ENCODE measurements at places on chromosomes 1 and 21. TPM values are rescaled to one million over a fixed set of nuclear protein-coding genes. Genes with fewer than 3 reads are reported as not detected.
A peak's percentile ranks its signal among the peaks of the same experiment; 100 is the strongest.

ACP6 gene
- total RNA-seq, result 12.6 TPM

RAD54L gene
- total RNA-seq, result 4.2 TPM

ACTN2 gene
- not detected for total RNA-seq

TMEM200B gene
- 22.5 TPM for total RNA-seq

TMEM269 gene
- total RNA-seq, result 0.67 TPM

DNA sequence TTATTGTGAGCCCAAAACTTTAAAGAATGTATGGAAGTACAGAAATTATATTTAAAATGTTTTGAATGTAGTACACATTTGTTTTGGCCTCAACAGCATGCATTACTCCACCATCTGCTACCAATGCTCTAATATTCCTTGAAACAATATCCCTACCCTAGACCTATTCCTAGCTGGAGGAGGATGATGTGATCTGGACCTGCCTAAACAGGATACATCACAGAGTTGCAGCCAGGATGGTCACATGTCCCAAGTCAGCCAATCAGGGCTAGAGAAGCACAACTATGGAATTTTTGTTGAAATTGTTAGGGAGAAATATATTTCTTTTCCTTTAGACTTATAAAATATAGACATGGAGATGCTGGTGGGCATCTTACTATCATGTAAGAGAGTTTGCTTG lies 623.3 kb upstream of the NR5A2 start:
- H3K27ac ChIP-seq, result peak overlapping the region; percentile 95
- no peaks in the 10 kb centered on the region for H3K27me3 ChIP-seq
- H3K36me3 ChIP-seq, result no peaks in the 10 kb centered on the region
- no peak overlapping the region for H3K4me3 ChIP-seq

DNA sequence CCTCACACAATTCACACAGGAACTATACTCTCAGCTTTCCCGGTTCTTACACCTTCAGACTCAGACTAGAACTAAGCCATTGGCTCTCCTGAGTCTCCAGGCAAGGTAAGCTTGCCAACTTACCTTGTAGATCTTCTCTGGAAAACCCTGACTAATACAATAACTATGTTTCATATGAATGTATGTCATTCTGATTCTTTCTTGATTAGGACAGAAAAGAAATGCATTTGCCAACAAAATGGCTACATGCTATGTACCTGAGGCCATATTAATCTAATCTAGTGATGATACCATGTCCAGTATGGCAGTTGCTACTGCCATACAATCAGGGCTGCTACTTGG lies 9.8 kb upstream of the ZSWIM5 start:
- no peaks in the 10 kb centered on the region for H3K36me3 ChIP-seq
- H3K27ac ChIP-seq, result no peak overlapping the region
- no peaks in the 10 kb centered on the region for H3K4me1 ChIP-seq
- no peak overlapping the region for H3K4me3 ChIP-seq

GRCh38 chr1:62725255-62725654 lies 37.1 kb upstream of the DOCK7 start:
- peak overlapping the region; percentile 45 for H3K27ac ChIP-seq
- peaks cover 30% of the 10 kb centered on the region for H3K4me1 ChIP-seq
- no peaks in the 10 kb centered on the region for H3K36me3 ChIP-seq
- H3K4me3 ChIP-seq, result peak overlapping the region; percentile 23
- no peak for DNase-seq
- no peaks in the 10 kb centered on the region for H3K27me3 ChIP-seq

GRCh38 chr21:18725653-18726052 lies 322.1 kb upstream of the TMPRSS15 start:
- H3K4me1 ChIP-seq, result no peaks in the 10 kb centered on the region
- H3K36me3 ChIP-seq, result no peaks in the 10 kb centered on the region
- H3K4me3 ChIP-seq, result no peak overlapping the region
- no peak overlapping the region for H3K27ac ChIP-seq
- no peaks in the 10 kb centered on the region for H3K27me3 ChIP-seq
- DNase-seq, result no peak

DNA sequence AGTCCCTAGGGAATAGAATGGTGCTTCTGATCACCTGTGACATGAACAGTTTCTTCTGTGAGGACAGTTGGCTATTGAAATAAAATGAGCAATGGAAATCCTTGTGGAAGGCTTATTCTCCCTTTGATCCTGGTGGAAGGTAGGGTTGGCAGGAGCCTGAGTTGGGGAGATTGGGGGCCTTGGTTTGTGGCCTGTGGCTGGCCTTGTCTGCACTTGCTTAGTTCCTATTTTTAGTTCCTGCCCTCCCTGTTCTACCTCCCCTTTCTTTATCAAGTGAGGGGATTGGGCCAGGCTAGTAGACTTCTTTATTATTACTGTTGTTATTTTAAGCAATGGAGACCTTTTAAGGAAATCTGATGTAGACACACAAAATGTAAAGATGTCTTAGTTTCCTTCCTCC lies 8.2 kb downstream of the DMRTB1 start:
- no peak for DNase-seq
- peaks cover 3% of the 10 kb centered on the region for H3K4me1 ChIP-seq
- no peaks in the 10 kb centered on the region for H3K27me3 ChIP-seq
- no peak overlapping the region for H3K4me3 ChIP-seq
- no peaks in the 10 kb centered on the region for H3K36me3 ChIP-seq
- no peak overlapping the region for H3K27ac ChIP-seq

DNA sequence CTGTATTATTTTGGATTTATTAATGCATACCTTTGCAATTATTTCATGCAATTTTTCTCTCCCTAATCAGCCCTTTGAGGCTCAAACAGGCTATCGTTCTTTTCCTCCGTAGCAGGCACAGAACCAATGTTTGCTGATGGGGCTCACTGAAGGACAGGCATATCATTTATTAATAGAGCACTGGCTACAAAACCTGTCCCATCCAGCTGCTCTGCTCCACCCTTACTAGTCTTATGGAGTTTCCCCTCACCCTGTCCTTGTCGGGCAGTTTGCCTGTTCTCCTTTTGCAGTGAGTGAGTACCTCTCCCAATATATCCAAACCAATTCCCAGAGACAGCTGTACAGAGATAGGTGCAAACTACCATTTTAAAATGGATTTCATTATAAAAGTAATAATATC lies 16.6 kb upstream of the FCAMR start:
- DNase-seq, result no peak
- no peaks in the 10 kb centered on the region for H3K4me1 ChIP-seq
- H3K36me3 ChIP-seq, result no peaks in the 10 kb centered on the region
- no peak overlapping the region for H3K27ac ChIP-seq

DNA sequence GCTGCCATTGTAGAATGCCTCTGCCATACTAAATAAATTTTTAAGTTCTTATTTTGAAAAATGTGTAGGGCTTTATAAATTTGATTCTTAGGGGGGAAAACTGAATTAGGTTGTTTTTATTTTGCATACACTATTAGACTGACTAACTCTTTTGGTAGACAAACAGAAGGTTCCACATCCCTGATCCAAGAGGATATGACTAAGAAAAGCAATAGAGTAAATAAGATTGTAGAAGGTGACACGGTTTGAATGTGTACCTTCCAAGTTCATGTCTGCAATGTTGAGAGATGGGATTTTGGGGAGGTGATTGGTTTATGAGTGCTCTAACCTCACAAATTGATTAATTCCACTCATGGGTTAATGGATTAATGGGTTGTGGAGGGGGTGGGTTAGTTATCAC lies 127.9 kb downstream of the GLUL start:
- H3K36me3 ChIP-seq, result no peaks in the 10 kb centered on the region
- DNase-seq, result no peak
- no peak overlapping the region for H3K27ac ChIP-seq
- peaks cover 8% of the 10 kb centered on the region for H3K27me3 ChIP-seq
- H3K4me1 ChIP-seq, result peaks cover 9% of the 10 kb centered on the region
- no peak overlapping the region for H3K4me3 ChIP-seq

GRCh38 chr1:116674751-116675150 lies 7.2 kb upstream of the IGSF3 start:
- peaks cover 19% of the 10 kb centered on the region for H3K27me3 ChIP-seq
- H3K27ac ChIP-seq, result no peak overlapping the region
- H3K36me3 ChIP-seq, result no peaks in the 10 kb centered on the region
- H3K4me3 ChIP-seq, result no peak overlapping the region
- H3K4me1 ChIP-seq, result peaks cover 37% of the 10 kb centered on the region

DNA sequence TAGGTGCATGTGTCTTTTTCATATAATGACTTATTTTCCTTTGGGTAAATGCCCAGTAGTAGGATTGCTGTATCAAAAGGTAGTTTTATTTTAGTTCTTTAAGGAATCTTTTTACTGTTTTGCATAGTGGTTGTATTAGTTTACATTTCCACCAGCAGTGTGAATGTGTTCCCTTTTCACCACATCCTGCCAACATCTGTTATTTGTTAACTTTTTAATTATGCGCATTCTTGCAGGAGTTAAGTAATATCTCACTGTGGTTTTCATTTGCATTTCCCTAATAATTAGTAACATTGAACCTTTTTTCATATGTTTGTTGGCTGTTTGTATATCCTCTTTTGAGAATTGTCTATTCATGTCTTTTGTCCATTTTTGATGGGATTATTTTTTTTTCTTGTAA lies 1761.9 kb downstream of the PLA2G4A start:
- H3K4me3 ChIP-seq, result no peak overlapping the region
- no peaks in the 10 kb centered on the region for H3K36me3 ChIP-seq
- H3K4me1 ChIP-seq, result no peaks in the 10 kb centered on the region
- no peaks in the 10 kb centered on the region for H3K27me3 ChIP-seq

- H3K36me3 ChIP-seq, result no peaks in the 10 kb centered on the region
- DNase-seq, result peak; percentile 80
- peaks cover 62% of the 10 kb centered on the region for H3K27me3 ChIP-seq
- peak overlapping the region; percentile 60 for H3K27ac ChIP-seq
- peaks cover 34% of the 10 kb centered on the region for H3K4me1 ChIP-seq
- peak overlapping the region; percentile 84 for H3K4me3 ChIP-seq
These were observed 2.0 kb upstream of the ATF3 start for GRCh38 chr1:212606395-212607205.

DNA sequence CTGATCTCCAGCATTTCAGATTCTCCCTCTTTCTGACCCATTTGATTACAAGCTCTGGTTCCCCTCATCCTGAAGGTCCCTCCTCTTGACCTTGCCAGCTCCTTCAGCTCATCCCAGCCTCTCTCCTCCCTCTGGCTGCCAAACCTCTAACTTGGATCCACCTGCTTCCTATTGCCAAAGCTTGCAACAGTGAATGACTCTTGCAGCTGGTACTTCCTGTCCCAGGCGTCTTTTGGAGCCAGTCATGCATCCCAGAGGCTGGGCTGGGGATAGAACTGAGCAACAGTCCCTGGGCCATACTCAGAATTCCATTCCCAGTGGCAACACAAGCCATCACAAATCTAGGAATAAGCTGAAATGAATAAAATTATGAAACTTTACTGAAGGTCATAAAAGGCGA lies 27.7 kb upstream of the SPOCD1 start:
- no peak for DNase-seq
- H3K4me1 ChIP-seq, result peaks cover 3% of the 10 kb centered on the region
- no peaks in the 10 kb centered on the region for H3K36me3 ChIP-seq
- H3K27ac ChIP-seq, result no peak overlapping the region
- no peak overlapping the region for H3K4me3 ChIP-seq
- H3K27me3 ChIP-seq, result no peaks in the 10 kb centered on the region

DNA sequence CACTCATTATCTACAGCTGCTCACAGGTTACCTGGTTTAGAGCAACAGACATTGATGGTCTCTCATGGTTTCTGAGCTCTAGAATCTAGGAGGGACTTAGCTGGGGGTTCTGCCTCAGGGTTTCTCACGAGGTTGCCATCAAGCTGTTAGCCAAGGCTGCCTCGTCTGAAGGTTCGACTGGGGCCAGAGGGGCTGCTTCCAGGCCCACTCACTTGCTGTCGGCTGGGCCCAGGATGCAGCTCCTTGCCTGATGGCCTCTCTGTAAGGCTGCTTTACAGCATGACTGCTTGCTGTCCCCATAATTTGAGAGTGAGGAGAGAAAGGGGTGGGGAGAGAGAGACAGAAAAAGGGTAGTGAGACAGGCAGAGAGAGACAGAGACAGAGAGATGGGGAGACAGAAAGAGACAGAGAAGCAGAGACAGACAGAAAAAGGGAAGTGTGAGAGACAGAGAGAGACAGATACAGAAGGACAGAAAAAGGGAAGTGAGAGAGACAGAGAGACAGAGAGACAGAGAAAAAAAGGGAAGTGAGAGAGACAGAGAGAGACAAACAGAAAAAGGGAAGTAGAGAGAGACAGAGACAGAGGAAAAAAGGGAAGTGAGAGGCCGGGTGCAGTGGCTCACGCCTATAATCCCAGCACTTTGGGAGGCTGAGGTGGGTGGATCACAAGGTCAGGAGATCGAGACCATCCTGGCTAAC lies 106.8 kb upstream of the C1orf174 start:
- H3K4me3 ChIP-seq, result no peak overlapping the region
- H3K27me3 ChIP-seq, result no peaks in the 10 kb centered on the region
- no peak overlapping the region for H3K27ac ChIP-seq

GRCh38 chr21:34593423-34593822 lies 21.5 kb downstream of the RCAN1 start:
- H3K4me3 ChIP-seq, result no peak overlapping the region
- H3K4me1 ChIP-seq, result peaks cover 2% of the 10 kb centered on the region
- H3K36me3 ChIP-seq, result no peaks in the 10 kb centered on the region

- H3K4me3 ChIP-seq, result no peak overlapping the region
- H3K27ac ChIP-seq, result no peak overlapping the region
- H3K36me3 ChIP-seq, result peaks cover 8% of the 10 kb centered on the region
- peak; percentile 76 for DNase-seq
- peaks cover 2% of the 10 kb centered on the region for H3K4me1 ChIP-seq
These were observed 12.3 kb downstream of the OBSCN start for GRCh38 chr1:228219962-228220780.

DNA sequence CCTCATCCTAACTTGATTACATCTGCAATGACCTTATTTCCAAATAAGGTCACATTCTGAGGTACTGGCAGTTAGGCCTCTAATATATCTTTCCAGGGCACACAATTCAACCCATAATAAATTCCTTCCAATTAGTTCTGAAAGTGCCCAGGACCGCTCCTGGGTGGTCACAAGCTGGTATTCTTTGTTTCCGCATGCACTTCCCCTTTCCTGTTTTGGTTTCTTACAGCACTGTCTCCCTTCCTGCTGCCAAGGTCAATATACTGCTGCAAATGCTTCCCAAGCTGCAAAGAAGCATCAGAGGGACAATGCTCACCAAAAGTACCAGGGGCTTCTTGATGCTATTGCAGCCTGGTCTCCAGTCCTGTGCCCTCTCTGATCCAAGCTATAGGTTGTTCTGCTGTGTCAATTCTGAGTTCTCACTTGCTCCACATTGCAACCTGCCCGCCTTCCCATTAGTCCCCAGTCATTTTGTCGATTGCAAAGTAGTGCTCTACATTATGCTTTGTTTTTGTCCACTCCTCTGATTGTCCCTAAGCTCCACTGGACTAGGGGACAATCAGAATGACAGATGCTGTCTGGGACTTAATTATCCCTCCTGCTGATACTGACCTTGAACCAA lies 13.9 kb upstream of the XPR1 start:
- DNase-seq, result no peak
- no peaks in the 10 kb centered on the region for H3K36me3 ChIP-seq
- H3K4me3 ChIP-seq, result no peak overlapping the region
- no peaks in the 10 kb centered on the region for H3K4me1 ChIP-seq

GRCh38 chr1:238485057-238485911 lies 594.6 kb upstream of the ZP4 start:
- peaks cover 8% of the 10 kb centered on the region for H3K36me3 ChIP-seq
- peak overlapping the region; percentile 84 for H3K4me3 ChIP-seq
- no peak for DNase-seq

All from osteocyte (in vitro differentiated cells).